Memory B cell (primary cell): ENCODE measurements at places on chromosomes 3 and 15.

DNA sequence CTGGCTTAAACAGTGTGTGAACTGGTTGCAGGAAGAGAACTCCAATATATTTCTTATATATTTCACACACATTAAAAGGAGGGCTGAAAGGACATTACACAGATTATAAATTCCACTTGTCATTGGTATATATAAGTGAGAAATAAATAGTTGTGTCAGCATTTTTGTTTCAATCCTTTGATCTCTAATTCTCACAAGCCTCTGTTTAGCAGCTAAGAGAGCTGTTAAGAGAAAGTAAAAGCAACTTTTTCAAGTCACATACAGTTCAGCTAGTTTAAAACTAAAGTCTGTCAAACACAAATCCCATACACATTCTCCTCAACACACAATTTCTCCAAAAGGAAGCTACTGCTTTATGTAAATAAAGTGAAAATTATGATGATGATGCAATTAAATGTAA is 70.5 kb upstream of the CCDC39 start:
- no peak for DNase-seq

DNA sequence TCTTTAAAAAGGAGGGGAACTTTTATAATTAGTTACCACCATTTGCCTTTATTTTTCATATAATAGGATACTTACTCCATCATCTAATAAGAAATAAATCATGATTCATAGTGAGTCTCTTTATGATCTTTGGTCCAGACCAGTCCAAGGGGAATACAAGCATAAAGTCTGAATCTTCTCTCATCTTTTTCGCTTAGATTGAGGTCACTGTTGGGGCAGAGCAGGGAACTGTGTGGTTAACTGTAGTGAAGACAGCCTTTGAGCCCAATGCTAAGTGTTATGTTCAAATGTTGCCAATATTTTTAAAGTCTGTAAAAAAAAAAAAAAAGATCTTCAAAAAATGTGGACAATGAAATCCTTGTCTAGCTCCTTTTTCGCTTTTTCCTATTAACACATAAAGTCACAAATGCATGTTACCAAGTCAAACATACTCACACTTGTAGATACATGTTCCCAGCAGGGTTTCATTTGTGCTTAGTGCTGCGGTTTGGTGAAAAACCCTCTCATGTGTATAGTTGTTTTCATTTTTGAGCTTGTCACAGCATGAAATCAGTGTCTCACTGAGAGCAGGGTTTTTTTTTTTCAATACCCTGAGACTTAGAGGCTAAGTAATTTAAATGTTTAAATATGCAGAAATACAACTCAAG is 72.1 kb downstream of the EPHA3 start:
- no peak for DNase-seq

DNA sequence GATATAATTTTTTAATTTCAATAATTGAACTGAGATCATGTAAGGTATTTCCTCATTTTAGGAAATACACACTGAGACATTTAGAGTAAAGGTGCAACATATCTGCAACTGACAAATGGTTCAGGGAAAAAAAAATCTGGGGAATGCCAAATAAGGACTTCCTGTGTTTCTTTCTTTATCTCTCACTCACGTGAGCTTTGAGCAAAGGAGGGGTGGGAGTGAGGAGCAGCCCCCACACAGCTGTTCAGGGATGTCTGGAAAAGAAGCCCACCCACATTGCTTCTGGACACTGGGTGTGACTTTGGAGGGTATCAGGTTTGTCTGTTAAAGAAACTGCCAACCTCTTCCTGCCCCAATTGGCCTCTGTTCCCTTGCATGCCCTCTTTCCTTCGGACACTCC is 5.6 kb upstream of the TP63 start:
- DNase-seq = no peak

- no peak for DNase-seq
These were observed 45.2 kb downstream of the CCNB2 start for GRCh38 chr15:59150185-59150584.
